Omental fat pad (tissue), 4 donors: ENCODE measurements at places on chromosomes 1 and 21.

DNA sequence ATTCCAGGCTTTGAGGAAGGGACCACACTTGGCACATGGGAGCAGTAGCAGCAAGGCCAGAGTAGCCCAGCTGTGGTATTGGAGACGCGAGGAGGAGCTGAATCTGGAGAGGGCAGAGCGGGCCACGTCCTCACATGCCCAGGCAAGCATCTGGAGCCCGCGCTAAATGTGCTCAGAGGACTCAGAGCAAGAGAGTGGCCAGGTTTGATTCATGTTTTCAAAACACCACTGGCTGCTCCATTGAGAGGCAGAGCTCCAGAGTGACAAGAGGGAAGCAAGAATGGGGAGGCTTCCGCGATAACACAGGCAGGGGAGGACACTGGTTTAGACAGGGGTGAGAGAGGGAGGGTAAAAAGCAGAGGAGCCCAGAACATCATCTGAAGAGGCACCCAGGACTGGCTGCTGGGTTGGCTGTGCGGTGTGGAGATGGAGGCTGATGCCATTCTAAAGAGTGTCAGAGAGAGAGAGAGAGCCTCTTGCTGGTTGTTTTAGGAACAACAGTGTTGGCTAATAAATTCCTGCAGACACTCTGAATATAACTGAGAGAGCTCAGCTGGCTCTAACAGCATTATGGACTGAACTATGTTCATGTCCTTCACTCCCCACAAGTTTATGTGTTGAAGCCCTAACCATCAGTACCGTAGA, 32.3 kb downstream of the RCAN1 start:
- no peak for DNase-seq

GRCh38 chr1:224564454-224565084, 51.5 kb upstream of the CNIH3 start:
- no peak for DNase-seq

- DNase-seq = no peak
Measured at GRCh38 chr1:12582649-12583048, 35.4 kb downstream of the DHRS3 start.

DNA sequence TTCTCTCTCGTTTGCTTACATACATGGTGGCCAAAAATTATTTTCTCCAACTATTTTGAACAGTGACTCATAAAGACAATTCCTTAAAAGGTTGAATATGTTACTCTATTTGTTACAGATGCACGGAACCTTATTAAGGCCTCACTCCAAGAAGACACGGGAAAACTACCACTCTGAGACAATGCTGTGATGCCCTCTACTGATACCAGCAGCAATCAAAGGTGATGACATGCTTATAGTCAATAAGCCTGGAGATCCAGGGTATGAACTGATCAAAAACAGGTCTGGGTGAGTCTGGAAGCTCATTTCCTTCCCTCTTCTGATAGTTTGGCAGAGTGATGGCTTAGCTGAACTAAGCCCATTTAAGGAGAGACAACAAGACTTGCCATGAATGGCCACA, 563.0 kb downstream of the LRRIQ3 start:
- DNase-seq = no peak

GRCh38 chr1:11283151-11283550, 10.2 kb downstream of the UBIAD1 start:
- no peak for DNase-seq

DNA sequence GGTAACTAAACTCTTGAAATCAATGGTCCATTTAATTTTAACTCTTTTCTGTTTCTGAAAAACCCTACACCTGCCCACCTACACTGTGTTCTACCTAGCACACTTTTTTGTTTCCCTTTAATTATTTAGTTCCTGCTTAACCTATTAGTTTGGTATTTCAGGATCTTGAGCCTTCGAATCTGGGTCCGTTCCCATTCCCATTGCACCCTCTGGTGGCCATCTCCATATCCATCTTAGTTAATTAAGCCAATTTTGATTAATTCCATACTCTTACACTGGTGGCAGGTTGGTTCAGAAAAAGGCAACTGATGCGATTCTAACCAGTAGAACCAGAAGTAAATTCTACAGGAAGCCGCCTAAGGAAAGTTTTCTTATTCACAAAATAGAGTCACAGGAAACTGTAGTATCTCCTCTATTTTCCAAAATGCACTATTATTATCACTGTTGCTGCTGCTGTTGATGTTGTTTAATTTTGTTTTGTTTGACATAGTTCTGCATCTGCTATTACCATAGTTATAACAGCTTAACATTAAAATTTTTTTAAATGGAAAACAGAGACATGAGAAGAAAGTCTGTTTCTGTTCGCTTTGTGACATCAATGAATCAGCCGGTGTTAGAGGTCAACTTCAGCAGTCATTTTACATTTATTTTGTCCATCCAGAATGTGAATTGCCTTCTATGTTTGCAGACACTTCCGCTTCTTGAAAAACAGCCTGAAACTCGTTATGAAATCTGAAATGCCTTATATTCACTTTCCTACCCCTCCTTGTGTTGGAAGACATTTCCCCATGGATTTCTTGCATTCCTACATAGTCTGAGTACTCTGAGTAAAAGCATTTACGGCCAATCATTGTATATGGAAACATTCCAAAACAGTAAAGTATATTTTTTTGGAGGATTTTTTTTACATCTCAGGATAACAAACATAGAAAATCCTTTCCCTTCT, 115.5 kb upstream of the NCAM2 start:
- no peak for DNase-seq

DNA sequence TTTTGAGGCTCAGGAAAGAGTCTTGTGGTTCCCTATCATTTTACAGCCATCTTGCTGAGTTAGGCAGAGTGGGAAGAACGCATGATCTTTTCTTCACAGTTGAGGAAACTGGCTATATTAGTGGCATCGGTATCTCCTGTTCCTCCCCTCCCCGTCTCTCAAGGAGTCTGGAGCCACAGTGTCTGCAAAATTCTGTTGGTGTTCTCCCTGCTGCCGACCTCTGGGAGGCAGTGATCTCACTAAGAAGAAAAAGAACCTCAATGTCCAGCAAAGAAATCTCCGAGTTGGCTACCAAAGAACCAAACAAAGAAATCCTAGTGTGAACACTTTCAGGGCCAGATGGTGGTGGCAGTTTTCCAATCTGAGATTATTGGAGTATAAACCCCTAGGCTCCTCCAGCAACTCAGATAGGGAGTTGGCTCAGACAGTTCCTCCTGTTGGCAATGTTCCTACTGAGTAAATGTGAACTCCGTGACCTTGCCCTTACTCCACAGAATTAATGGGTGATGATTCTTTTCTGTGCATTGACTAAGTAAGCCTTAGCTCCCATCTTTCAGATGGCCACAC, 41.2 kb downstream of the PRAMEF20 start:
- DNase-seq = no peak

DNA sequence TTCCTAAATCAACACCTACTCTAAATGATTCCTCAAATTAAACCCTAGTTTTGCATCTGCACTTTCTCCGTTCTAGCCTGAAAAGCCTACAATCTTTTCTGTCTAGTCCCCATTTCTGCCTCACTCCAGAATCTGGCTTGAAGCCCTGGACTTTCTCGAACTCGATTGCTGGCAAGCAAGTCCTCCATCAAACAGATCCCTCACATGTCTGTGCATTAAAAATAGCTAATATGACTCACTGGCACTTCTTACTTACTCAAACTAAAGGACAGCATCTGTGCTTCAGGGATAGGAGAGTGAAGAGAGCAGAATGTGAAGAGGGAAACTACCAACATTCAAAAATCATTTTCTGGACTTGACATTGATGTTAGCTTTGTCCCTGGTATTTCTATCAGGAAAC, 51.8 kb upstream of the CXADR start:
- no peak for DNase-seq

DNA sequence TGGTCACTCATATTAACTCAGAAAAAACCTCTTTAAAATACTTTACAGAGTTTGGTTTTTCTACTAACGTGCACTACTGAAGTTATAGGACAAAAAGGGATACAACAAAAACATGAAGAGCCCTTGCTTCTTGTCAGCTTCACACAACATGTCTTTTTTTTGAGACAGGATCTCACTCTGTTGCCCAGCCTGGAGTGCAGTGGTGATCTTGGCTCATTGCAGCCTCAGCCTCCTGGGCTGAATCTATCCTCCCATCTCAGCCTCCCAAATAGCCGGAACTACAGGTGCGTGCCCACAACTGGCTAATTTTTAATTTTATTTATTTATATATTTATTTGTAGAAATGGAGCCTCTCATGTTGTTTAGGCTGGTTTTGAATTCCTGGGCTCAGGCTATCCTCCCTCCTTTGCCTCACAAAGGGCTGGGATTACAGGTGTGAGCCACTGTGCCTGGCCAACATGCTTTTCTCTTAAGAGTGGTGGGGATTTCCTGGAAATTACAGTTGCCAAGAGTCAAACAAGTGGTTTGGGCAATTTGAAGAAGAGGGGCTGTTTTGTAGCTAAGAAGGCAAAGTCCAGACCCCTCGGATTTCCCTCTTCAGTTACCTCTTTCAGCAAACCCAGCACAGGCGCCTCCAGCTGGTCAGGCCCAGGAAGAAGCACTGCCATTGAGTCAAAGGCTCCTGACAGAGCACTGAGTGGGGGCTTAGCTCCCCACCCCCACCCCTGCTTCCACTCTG, 6.4 kb upstream of the SMPDL3B start:
- no peak for DNase-seq

- no peak for DNase-seq
Measured at GRCh38 chr21:14833666-14834351, 231.0 kb downstream of the NRIP1 start.

DNA sequence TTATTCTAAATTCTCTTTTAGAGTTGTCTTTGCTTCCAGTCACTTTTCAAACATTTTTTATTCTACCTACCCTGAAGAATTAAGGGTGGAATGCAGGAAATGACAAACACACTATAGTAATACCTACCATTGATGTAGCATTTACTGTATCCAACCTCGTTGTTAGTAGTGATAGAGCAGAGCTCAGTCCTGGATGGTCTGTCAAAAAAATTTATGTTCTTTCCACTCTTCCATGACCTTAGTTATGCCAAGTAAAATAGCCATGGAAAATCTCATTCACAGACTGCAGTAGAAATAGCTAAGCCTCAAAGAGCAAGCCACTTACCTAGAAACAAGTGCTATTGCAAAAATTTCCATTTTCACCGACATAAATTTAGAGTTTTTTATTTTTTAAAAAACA, 74.6 kb downstream of the CRB1 start:
- DNase-seq = no peak

DNA sequence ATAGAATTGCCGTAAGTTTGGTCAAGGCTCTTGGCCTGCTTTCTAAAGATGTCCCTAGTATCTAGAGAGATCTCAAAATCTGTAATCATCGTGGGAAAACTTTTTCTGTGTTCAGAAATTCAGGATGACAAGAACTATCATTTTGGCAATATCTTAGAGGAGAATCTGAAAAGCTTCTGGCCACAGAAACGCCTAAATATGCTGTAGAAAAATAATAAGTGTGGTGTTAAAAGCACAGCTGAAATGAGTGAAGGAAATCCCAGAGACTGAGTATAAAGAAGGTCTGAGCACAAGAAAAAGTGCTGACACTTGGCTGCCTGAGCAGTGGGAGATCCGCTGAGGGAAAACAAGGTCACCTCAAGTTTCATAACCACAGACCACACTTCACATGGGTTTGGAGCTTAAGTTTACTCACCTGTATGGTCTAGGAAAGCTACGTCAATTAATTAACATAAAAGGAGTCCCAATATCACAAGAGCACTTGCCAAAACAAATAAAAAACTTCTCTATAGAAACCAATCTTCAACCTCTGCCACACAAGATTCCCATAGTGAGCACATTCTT, 235.2 kb upstream of the IRF2BP2 start:
- DNase-seq = no peak

GRCh38 chr1:224435999-224436398, 1.4 kb upstream of the WDR26 start:
- DNase-seq = no peak

- no peak for DNase-seq
Measured at GRCh38 chr1:248825573-248825908, 174 bp downstream of the SH3BP5L start.

GRCh38 chr21:37886726-37887299, 29.4 kb downstream of the KCNJ6 start:
- no peak for DNase-seq

DNA sequence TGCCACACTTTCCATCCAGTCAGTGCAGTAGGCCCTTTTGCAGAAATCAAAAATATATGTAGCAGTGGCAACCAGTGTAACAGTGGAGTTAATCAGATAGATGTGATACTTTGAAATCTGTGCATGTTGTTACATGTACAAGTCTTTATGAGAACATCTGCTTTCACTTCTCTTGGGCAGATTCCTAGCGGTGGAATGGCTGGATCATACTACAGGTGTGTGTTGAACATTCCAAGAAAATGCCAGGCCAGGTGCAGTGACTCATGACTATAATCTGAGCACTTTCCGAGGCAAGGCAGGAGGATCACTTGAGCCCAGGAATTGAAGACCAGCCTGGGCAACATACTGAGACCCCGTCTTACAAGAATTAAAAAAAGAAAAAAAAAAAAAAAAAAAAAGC, 55.3 kb downstream of the GNB1 start:
- no peak for DNase-seq

- DNase-seq = no peak
Measured at GRCh38 chr1:39898648-39899603, 2.8 kb downstream of the MYCL start.

- DNase-seq = no peak
Measured at GRCh38 chr1:65206836-65207235, 58.8 kb downstream of the AK4 start.

DNA sequence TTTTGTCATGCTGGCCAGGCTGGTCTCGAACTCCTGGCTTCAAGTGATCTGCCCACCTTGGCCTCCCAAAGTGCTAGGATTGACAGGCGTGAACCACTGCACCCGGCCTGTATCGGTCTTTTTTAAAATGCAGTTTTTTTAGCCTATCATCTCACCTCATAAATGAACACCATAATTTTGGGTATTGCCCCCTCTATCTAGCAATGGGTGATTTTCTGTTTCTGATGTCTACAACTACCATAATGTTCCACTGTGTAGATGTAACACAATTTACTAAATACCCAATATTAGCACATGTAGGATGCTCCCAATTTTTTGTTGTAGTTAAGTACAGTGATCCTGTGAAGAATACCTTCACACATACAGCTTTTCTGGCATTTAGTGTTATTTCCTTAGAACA, 2.0 kb upstream of the CAMTA1 start:
- DNase-seq = no peak

DNA sequence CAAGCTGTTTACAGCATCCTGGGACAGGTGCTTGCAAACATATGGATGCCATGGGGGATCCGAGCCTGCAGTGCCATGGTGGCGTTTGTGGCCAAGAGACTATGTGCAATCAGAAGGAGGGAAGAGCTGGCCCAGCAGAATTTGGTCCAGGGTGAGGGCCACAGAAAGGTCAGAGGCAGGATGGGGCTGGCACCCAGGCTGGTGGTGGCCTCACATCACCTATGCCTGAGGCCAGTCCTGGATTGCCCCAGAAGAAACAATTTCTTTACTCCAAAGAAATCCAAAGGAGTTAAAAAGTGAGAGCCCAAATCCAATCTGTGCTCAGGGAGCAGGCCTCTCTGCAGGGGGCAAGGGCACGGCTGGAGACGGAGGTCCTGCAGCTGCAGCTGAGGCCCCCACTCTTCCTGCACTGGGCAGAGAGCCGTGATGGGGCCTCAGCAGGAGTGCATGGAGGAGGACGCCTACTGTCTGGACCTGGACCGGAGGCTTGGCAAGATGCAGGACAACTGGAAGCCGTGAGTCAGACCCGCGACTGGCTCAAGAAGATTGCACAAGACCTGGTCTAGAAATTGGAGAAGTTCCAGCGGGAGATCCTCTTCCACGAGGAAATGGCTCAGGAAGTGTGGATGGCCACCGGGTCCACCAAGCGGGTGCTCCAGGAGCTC, 163.5 kb downstream of the RYR2 start:
- peak; percentile 29 for DNase-seq

GRCh38 chr1:164504749-164505148, 54.2 kb upstream of the PBX1 start:
- DNase-seq = no peak

GRCh38 chr1:229696385-229696784, 70.3 kb downstream of the URB2 start:
- DNase-seq = no peak
